ENCODE measurements at places on chromosomes 7 and 10.
A peak's percentile ranks its signal among the peaks of the same experiment; 100 is the strongest.

DNA sequence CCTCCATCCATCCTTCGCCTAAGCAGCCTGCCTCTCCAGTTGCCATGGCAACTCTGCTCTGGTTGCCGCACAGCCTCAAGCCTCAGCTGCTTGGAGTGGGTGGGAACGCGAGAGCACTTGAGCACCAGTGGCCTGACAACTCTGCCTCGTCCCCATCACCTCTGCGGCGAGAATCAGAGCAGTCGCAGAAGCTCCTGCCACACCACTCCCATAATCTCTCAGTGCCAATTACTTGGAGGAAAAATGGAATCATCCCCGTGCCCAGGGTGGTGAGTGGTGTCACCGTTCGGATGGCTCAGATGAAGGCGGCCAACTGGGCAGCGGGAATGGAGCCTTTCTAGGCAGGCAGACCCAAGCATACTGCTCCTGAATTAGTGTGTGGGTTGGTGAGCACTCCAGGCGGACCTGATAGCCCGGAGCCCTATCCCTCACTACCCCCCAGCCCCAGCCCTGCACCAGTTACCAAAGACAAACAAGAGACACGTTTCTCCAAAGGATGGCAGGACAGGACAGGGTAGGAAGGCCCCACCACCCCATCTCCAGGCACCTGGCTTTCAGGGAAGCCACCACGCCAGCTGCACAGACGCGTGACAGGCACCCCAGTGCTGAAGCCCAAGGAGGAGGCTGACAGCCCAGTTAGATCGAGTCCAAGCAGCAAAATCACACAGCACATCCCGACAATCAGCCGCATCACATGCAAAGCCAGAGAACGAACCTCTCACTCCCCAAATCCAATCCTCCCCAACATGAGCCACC is 335.4 kb downstream of the PTPRN2 start:
- no peak overlapping the region for H3K27ac ChIP-seq
- no peaks in the 10 kb centered on the region for H3K4me1 ChIP-seq
- no peak overlapping the region for H3K4me3 ChIP-seq
- no peaks in the 10 kb centered on the region for H3K36me3 ChIP-seq

DNA sequence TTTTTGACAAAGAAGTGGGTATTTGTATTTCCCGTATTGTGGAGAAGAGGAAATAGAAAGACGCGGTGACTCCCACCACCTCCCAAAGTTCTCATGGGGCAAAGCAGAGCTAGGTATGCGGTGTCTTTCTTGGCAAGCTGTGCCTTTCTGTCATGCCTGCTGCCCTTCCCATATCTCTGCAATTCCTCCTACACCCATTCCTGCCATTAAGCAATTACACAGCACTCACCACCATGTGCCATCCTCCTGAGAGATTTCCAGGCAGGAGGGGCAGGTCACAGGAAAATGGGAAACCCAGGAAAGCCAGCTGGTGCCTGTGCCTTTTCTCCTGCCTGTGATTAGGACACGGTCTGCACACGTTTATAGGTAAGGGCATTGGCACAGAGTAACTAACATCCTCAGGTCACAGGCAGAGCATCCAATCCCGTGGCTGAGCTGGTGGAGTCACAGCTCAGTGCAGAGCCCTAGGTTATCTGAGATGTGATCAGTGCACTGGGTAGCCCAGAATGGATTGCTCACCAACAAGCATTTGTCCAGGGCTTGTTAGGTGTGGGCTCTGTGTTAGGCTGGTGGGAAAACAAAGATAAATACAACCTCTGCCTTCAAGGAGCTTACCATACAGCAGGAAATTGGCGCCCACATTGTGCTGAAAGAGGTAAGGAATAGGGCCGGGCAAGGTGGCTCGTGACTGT is 9.4 kb upstream of the CRTAC1 start:
- no peak overlapping the region for H3K27ac ChIP-seq
- peaks cover 83% of the 10 kb centered on the region for H3K27me3 ChIP-seq
- H3K4me3 ChIP-seq: no peak overlapping the region
- no peaks in the 10 kb centered on the region for H3K36me3 ChIP-seq

- no peaks in the 10 kb centered on the region for H3K4me1 ChIP-seq
- no peak for DNase-seq
- no peaks in the 10 kb centered on the region for H3K36me3 ChIP-seq
- no peak overlapping the region for H3K4me3 ChIP-seq
- no peak overlapping the region for H3K27ac ChIP-seq
These were observed 401.6 kb downstream of the SUGCT start for GRCh38 chr7:40536421-40536820.

GRCh38 chr10:131858118-131858515 is 42.7 kb upstream of the PPP2R2D start:
- no peak overlapping the region for H3K4me3 ChIP-seq
- H3K27me3 ChIP-seq: peaks cover 71% of the 10 kb centered on the region
- H3K4me1 ChIP-seq: no peaks in the 10 kb centered on the region
- no peak for DNase-seq

- H3K4me3 ChIP-seq: no peak overlapping the region
- DNase-seq: no peak
- no peaks in the 10 kb centered on the region for H3K36me3 ChIP-seq
- peaks cover 5% of the 10 kb centered on the region for H3K27me3 ChIP-seq
These were observed 51.4 kb upstream of the APBB1IP start for GRCh38 chr10:26386781-26387180.

GRCh38 chr7:143454091-143454680 is 10.9 kb downstream of the TAS2R60 start:
- H3K27ac ChIP-seq: peak overlapping the region; percentile 40
- no peaks in the 10 kb centered on the region for H3K27me3 ChIP-seq
- peaks cover 35% of the 10 kb centered on the region for H3K4me1 ChIP-seq
- H3K36me3 ChIP-seq: no peaks in the 10 kb centered on the region
- no peak overlapping the region for H3K4me3 ChIP-seq

GRCh38 chr10:79331226-79331625 is 16.0 kb upstream of the PPIF start:
- DNase-seq: no peak
- H3K27me3 ChIP-seq: no peaks in the 10 kb centered on the region
- H3K27ac ChIP-seq: no peak overlapping the region
- no peak overlapping the region for H3K4me3 ChIP-seq
- H3K4me1 ChIP-seq: peaks cover 8% of the 10 kb centered on the region
- H3K36me3 ChIP-seq: no peaks in the 10 kb centered on the region

DNA sequence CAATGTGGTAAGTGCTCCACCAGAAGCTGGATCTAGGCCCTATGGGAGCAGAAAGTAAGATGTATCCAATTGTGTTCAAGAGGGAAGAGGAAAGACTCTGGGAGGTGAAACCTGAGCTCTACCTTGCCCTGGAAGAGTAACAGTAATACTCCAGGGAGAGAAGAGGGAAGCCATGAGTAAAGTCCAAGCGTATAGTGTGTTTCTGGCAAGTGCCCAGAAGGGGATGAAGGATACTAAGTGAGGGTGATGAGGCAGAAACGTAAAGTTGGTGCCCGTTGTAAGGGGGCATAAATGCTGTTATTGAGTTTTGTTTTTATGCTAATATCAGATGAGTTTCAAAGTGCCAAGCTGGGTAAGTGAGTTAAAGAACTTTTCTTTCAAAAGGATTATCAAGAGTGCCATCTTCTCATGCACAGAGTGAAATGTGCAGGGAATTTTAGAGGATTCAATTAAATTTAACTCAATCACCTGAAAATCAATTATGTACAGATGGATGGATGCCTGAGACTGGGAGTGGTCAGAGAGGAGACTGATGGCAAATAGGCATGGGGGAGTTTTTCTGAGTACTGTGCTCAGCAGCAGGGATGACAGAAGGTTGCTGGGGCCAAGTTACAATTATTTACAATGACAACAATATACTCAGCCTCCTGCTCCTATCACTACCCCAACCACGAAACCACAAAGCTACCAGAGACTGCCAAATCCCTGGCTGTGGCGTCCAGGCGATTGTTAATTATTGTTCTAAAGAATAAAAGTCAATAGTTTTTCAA is 123.3 kb upstream of the LAMB4 start:
- H3K27me3 ChIP-seq: no peaks in the 10 kb centered on the region
- no peaks in the 10 kb centered on the region for H3K4me1 ChIP-seq
- H3K27ac ChIP-seq: no peak overlapping the region
- H3K36me3 ChIP-seq: no peaks in the 10 kb centered on the region
- no peak overlapping the region for H3K4me3 ChIP-seq
- no peak for DNase-seq

DNA sequence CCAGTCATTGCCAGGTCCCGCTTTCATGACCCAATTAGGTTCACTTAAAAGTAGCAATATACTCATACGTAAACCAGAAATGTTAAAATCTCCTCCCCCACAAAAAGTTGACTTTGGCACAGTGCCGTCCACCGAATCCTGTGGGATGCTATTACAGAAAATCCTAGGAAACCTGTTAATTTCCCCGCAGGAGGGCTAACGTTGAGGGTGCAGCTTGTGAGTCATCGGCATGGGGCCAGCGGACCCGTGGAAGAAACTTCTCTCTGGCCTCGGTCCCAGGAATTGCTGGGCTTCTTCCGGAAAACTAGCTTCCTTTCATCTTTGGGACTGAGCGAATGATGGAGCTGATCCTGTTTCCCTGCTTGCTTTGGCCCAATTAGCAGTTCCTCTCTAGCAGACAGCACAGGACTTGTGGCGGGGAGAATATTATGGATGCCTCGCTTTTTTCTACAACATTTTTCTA is 13.5 kb downstream of the CRYGN start:
- H3K27me3 ChIP-seq: no peaks in the 10 kb centered on the region
- DNase-seq: no peak
- H3K4me3 ChIP-seq: no peak overlapping the region
- no peaks in the 10 kb centered on the region for H3K36me3 ChIP-seq

DNA sequence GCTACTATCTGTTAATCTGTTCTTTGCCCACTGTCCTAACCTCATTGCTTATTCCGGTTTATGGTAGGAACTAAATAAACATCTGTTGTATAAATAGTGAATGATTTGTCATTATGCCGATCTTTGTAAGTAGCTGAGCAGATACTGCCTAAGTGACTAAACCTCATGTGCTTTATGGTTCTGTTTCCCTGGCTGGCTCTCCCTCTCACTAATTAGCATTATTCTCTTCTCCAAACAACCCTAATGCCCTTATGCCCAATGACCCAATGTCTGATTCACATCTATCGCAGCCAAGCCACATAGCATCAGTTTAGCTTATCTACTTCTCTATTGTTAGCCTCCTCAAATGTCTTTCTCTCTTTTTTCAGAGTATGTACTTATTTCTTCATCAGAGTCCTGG is 462.3 kb upstream of the POT1 start:
- no peak overlapping the region for H3K27ac ChIP-seq
- no peaks in the 10 kb centered on the region for H3K36me3 ChIP-seq
- H3K4me3 ChIP-seq: no peak overlapping the region
- no peaks in the 10 kb centered on the region for H3K4me1 ChIP-seq

- H3K4me1 ChIP-seq: no peaks in the 10 kb centered on the region
- DNase-seq: no peak
- H3K36me3 ChIP-seq: no peaks in the 10 kb centered on the region
These were observed 86.0 kb downstream of the FANK1 start for GRCh38 chr10:125982260-125982948.

DNA sequence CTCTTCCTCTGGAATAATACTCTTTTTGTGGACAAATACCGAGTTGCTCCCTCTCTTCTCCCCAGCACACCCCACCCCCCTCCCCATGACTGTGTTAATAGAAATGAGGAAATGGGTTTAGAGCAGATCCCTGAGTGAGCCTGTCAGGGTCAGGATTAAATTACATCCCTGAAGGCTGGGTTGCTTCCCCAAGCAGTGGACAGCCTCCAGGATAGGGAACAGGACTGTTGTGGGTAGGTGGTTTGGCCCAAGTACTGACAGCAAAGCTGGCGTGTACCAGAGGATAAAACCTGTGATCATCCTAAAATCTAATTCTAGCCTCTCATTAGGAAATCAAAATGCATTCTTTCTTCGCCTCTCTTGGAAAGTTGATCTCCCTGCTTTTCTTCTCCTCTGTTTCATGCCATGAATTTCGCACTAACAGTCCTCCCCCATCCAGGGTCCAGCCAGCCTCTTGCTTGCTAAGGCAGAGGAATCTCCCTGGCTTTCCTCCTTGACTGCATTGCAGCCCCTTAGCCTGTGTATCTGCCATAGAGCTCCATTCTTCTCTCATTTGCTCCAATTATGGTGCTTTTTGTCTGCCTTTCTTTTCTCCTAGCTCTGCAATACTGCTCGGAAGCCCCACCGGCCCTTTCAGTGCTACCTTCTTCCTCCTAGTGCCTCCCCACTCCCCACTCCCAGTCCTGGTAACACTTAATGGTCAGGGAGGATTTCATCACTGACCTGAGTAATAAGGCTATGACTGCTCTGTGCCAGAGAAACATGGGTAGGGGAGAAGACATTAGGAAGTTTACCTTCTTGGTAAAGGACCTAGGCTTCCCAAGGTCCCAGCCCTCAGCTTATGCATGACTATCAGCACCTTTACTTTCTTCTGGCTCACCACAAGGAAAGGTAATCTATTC is 8.4 kb downstream of the LRRC4 start:
- no peaks in the 10 kb centered on the region for H3K36me3 ChIP-seq
- H3K27ac ChIP-seq: no peak overlapping the region
- no peak for DNase-seq

DNA sequence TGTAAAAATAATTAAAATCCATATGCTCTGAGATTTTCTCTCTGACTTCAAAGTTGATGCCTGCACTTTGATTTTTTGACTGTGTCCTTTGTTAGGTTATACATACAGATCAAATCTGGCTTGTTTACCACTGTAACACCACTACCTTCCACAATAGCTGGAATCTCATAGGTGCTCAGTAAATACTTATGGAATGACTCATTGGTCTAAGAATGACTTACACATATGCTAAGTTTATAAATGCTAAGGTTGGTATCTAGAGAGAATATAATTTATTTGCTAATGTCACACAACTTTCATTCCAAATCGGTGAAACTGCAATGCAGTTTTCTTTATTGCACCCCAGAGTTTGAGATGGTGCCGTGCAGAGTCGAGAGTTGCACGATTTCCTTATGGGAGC is 578.5 kb downstream of the SH2D4B start:
- no peak overlapping the region for H3K4me3 ChIP-seq
- H3K4me1 ChIP-seq: no peaks in the 10 kb centered on the region
- H3K27ac ChIP-seq: no peak overlapping the region
- no peaks in the 10 kb centered on the region for H3K36me3 ChIP-seq
- DNase-seq: no peak
- no peaks in the 10 kb centered on the region for H3K27me3 ChIP-seq

GRCh38 chr7:31061185-31061584 is 9.1 kb downstream of the ADCYAP1R1 start:
- H3K36me3 ChIP-seq: no peaks in the 10 kb centered on the region
- no peaks in the 10 kb centered on the region for H3K27me3 ChIP-seq
- DNase-seq: no peak
- H3K4me3 ChIP-seq: no peak overlapping the region
- no peaks in the 10 kb centered on the region for H3K4me1 ChIP-seq
- no peak overlapping the region for H3K27ac ChIP-seq

- no peaks in the 10 kb centered on the region for H3K36me3 ChIP-seq
- DNase-seq: no peak
- peaks cover 39% of the 10 kb centered on the region for H3K4me1 ChIP-seq
- no peaks in the 10 kb centered on the region for H3K27me3 ChIP-seq
These were observed 29.5 kb downstream of the CHCHD3 start for GRCh38 chr7:133052401-133052756.

DNA sequence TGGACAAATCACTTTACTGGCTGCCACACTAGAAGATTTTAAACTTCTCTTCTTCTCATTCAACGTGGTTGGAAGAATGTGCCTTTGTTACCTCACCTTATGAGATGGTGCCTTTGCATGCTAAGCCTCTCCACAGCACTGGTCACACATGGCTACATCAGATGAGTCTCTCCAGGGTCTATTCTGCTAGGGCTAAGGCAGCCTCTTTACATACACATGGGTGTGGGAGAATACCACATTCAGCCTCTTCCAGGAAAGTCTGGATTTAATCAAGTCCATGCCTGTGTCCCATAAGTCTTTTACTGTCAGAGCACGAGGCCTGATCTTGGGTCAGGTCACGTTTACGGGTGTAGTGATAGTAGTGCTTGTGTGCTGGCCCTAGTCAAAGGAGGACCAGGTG is 701.5 kb downstream of the SORCS3 start:
- no peaks in the 10 kb centered on the region for H3K27me3 ChIP-seq
- no peaks in the 10 kb centered on the region for H3K36me3 ChIP-seq
- no peaks in the 10 kb centered on the region for H3K4me1 ChIP-seq
- H3K4me3 ChIP-seq: no peak overlapping the region
- H3K27ac ChIP-seq: no peak overlapping the region
- no peak for DNase-seq

All from suprapubic skin (tissue), 4 donors.